ENCODE measurements at places on chromosomes 11 and 22.

- DNase-seq, result no peak
Measured at GRCh38 chr22:19604711-19605268, 80.6 kb upstream of the CLDN5 start.

GRCh38 chr11:119189393-119189792 lies 4.1 kb downstream of the NHERF4 start:
- DNase-seq, result no peak

GRCh38 chr22:50561401-50562358 lies 1.0 kb downstream of the SYCE3 start:
- DNase-seq, result no peak

GRCh38 chr11:87290304-87290922 lies 252.7 kb downstream of the TMEM135 start:
- peak; percentile 4 for DNase-seq

GRCh38 chr11:28743061-28743550 lies 634.9 kb downstream of the METTL15 start:
- no peak for DNase-seq

GRCh38 chr22:31647523-31648320 lies 14.3 kb downstream of the PISD start:
- DNase-seq, result no peak

DNA sequence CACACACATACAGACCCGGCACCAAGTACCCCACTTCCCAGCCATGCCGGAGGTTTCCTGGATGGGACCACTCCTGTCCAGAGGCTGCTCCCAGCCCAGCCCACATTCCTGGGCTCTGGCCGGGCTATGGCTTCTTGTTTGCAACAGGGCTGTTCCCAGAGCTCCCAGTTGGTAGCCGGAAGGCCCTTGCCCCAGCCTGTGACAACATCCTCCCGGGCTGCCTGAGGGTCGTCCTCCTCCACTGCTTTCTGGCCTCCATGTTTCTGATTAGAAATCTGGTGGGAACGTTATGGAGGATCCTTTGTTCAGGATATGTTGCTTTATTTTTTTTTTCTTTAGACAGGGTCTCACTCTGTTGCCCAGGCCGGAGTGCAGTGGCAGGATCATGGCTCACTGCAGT lies 952 bp upstream of the CYP2D6 start:
- no peak for DNase-seq

- DNase-seq, result no peak
Measured at GRCh38 chr11:2664376-2664775, 35.4 kb downstream of the KCNQ1OT1 start.

- peak; percentile 62 for DNase-seq
Measured at GRCh38 chr11:78228467-78228866, 39.7 kb downstream of the USP35 start.

- peak; percentile 82 for DNase-seq
Measured at GRCh38 chr11:11841116-11841722, 553 bp upstream of the USP47 start.

DNA sequence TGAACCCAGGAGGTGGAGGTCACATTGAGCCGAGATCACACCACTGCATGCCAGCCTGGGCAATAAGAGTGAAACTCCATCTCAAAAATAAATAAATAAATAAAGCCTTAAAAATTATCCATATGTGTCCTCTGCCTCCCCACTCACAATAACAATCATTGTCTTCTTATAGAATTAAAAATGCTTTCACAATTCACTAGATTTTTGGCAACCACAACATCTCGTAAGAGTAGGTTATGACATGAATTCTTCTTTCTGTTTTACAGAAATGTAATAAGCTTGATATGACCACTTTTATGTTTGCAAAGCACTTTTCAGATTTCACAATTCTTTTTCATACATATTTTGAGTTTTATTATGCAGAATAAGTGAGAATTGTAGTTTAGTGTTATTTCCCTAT lies 54.5 kb upstream of the HSPA8 start:
- no peak for DNase-seq

GRCh38 chr11:62842171-62842741 lies 2.9 kb upstream of the WDR74 start:
- DNase-seq, result peak; percentile 75

DNA sequence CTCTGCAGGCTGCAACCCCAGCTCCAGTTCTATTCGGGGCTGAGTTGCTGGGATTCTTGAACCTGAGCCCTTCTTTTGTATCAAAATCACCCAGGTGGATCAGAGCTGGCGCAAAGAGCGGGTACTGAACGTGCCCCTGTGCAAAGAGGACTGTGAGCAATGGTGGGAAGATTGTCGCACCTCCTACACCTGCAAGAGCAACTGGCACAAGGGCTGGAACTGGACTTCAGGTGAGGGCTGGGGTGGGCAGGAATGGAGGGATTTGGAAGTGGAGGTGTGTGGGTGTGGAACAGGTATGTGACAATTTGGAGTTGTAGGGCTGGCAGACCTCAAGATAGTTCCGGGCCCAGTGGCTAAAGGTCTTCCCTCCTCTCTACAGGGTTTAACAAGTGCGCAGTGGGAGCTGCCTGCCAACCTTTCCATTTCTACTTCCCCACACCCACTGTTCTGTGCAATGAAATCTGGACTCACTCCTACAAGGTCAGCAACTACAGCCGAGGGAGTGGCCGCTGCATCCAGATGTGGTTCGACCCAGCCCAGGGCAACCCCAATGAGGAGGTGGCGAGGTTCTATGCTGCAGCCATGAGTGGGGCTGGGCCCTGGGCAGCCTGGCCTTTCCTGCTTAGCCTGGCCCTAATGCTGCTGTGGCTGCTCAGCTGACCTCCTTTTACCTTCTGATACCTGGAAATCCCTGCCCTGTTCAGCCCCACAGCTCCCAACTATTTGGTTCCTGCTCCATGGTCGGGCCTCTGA lies 3.8 kb downstream of the FOLR1 start:
- no peak for DNase-seq

- DNase-seq, result peak; percentile 88
Measured at GRCh38 chr11:15258433-15259165, 143.9 kb downstream of the INSC start.

DNA sequence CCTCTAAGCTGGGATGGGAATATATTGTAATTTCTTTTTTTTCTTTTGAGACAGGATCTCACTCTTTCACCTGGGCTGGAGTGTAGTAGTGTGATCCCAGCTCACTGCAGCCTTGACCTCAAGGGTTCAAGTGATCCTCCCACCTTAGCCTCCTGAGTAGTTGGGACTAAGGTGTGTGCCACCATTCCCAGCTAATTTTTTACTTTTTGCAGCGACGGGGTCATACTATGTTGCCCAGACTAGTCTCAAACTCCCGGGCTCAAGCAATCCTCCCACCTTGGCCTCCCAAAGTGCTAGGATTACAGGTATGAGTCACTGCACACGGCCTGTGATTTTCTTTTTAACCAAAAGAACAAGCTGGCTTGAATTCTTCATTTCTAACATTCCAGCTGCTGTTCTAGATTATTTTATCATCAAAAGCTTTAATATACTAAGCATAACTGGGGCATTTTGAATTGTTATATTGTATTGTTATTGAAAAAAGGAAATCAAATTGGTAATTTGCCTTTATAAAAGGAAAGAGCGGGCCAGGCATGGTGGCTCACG lies 26.8 kb upstream of the PPP2R1B start:
- no peak for DNase-seq

DNA sequence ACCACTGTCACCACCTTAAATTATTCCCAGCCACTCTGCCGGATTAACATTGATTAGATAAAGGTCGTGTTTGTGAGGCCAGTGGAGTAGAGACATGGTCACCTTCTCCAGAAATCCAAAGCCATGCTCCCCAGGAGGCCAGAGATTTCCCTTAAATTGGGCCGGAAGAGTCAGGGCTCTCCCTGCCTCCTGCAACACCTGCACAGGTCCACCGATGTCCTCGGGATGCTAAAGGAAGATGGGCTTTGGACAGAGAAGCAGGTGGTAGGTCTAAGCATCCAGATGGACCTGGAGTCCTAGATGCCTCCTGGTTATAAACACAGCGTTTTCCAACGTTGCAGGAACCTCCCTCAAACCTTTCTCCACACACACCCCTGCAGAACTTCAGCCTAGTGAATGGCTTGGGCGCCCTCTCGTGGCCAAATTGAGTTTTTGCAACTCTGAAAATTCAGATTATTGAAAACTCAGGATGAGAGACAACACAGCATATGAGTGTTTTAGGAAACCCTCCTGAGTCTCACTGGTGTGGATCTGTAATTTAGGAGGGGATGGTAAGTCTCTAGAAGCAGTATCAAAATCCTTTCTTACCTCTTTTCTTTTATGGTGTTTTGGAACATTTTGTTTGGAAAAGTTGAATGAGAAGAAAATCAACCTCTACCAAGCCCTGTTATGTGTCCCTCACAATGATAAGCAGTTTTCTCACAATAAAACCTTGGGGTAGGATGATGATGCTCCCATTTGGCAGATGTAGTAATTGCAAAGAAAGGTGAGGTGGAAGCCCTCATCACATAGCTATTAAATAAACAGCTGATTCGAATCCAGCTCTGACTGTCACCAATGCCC lies 109.6 kb downstream of the RRAS2 start:
- peak; percentile 35 for DNase-seq

DNA sequence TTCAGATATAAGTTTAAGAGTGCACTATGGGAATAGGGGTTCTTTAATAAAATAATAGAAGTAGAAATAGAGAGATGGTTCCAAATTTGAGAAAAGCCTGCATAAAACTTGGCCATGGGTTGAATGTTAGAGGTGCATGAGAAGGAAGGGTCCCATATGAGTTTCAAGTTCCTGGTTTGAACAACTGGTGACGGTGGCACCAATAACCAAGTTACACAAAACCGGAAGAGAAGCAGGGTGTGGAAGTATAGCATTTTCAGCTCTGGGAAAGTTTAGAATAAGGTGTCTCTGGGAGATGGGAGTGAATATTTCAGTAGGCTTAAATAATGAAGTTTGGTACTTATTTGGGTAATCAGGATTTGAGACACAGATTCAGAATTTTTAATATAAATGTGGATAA lies 2.4 kb downstream of the CASP1 start:
- no peak for DNase-seq

DNA sequence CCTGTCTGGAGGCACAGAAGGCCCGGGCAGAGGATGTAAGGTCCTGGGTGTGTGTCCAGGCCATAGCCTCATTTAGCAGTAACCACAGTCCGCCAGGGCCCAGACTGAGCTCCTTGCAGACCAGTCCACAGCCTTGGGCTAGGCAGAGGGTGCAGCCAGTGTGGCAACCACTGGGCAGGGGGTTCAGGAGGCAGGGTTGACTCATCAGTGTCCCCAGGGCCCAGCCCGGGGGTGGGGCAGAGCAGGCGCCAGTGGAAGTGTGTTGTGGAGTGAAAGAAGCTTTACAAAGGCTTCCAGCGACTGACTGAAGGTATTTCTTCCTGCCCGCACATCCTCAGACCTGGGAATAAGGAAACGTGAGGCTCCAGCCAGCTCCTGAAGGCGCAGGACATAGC lies 27.7 kb upstream of the WNT11 start:
- DNase-seq, result no peak

GRCh38 chr11:75066061-75066460 lies 30.6 kb downstream of the OR2AT4 start:
- no peak for DNase-seq

DNA sequence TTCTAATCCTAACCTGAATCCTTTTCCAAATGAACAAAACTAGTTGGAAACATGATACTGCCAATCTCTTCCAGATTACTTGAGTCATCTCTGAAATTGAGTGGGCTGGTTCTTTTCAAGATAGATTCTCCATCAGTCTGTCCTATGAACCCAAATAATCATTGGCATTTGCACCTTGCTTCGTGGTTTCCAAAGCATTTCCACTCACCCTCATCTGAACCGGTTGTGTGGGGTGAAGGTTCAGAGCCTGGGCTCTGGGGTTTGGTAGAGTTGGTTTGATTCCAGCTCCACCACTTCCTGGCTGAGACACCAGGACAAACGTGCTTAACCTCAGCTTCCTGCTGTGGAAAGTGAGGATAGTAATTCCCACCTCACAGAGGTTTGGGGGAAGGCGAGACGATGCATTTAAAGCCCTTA lies 206.4 kb upstream of the E2F8 start:
- DNase-seq, result no peak

GRCh38 chr11:125404811-125405790 lies 91.0 kb downstream of the FEZ1 start:
- DNase-seq, result peak; percentile 4

DNA sequence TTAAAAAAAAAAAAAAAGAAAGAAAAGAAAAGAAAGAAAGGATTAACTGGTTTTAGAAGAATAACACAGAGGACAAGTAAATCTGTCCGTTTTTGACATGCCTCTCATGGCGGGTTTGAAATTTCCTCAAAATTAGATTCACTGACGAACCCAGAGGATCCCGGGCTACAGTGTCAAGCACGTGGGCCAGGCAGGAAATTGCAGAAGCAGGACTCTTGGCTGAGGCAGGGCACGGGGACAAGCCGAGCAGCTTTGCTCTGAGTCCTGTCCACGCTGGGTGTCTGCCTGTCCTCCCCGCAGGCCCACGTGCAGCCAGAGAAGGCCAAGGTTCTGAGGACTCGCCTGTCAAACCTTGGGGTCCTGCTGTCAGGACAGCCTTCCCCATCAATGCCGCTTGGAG lies 24.7 kb downstream of the GAL start:
- DNase-seq, result no peak

- no peak for DNase-seq
Measured at GRCh38 chr22:32416556-32417085, 4.6 kb upstream of the RTCB start.

DNA sequence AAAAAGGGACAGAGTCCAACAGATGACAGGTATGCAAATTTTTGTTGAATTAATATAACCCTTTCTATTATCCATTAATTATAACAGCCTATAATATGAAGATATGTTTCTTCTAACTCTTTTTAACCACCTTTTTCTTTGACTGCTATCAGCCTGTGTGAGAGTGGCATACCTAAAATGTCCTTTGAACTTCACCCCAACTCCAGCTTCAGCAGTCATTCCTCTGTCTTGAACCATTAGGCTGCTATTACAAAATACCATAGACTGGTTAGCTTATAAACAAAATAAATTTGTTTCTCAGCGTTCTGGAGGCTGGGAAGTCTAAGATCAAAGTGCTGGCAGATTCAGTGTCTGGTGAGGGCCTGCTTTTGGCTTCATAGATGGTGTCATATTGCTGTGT lies 564.6 kb upstream of the FAT3 start:
- DNase-seq, result no peak

DNA sequence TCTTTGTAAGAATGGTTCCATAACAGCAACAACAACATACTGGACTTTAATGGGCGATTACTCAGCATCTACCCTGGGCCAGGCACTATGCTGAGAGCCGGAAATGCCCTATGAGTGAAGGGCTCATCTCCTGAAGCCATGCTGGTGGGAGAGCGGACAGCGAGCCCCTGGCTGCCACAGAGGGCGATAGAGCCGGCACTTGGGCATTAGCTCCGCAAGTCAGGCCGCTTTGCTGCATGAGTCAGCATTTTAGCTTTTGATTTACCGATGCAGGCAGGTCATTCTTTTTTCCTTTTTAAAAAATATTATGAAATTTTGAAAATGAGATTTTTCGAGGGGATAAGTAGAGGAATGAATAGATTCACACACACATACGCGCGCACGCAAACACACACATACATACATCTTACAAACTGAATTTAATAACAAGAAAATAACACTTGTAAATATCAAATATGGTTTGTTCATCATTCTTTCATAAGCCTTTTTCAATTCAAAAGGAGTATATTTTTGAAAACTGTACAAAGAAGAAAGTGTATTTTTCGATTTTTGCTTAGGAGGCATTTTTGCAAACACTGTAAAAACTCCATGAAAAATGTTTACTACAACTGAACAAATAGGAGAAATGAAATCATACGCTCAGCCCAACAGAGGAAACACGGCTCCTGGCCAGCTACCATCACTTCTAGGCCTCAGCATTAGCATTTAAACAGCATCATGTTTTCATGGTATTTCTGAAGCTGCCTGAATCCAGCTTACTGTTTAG lies 667.3 kb downstream of the OPCML start:
- no peak for DNase-seq
